Thoracic aorta (tissue), 2 donors: ENCODE measurements at places on chromosomes 16 and 17.

- no peak for DNase-seq
Observed at GRCh38 chr16:70736465-70737376, 50.9 kb upstream of the MTSS2 start.

DNA sequence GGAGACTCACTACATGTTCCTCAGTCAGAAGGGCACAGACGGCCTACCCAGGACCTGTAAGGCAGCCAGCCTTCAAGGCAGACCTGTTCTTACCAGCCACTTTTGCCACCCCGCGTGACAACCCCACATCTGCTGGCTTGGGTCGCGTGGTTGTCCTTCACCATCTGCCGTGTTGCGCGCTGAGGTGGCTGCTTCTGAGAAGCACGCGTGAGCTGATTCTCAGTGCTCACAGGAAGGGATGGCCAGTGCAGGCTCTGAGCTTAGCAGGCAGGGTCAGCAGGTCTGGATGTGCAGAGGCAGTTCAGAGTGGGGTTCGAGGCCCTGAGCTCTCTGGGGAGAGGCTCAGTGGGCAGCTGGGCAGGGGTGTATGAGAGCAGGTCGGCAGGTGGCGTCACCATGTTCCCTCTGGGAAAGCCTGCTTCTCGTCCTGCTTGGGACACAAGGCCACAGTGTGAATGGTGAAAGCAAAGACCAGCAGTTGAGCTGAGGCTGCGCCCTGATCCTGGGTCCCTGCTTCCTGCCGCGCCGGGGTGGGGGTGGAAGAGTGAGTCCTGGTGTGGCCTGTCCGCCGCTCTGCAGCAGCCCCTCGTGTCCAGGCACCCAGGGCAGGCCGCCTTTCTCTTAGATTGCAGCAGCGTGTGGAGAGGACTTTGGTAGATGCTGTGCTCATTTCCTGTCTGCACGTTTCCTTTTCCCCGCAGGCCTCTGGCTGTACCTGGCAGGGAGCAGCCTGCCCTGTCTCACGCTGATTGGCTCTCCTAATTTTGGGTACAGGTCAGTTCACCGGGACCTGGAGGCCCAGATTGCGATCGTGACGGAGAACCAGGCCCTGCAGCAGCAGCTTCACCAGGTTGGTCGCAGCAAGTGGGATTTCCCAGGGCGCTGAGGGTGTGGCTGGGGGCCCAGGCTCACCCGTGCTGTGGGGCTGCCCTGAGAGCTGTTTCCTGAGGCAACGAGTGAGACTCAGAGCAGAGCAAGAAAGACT, 36.0 kb downstream of the PGS1 start:
- DNase-seq = no peak

DNA sequence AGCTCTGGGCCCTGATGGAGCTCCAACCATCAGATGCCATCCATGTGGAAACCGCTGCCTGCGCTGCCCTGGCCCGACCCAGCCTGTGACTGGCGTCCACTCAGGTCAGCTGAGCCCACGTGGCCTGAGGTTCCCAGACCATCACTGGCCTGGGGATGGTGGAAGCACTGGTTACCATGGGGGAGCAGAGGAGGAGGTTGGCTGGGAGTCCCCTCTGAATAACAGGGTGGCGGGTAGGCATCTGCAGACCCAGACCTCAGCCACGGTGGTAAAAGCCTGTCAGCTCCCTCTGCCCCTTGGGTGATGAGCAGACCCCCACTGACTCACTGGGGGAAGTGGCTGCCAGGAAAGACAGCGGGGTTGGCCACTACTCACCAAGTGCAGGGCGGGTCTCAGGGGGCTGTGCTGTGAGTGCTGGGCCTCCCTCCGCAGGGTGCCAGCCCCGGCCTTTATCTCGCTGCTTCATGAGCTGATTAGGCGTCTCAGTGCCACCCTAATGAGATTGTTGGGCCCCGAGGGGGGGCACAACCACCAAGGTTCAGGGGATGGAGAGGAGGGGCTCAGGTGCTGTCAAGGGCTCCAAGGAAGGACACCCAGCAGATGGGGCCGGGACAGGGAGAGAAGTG, at the start of gene PDE6G:
Gene PDE6G (minus strand): TSS at position 425 of the 626 bp plus-strand sequence. CDS start 3,237 bp downstream, outside the sequence.
- no peak for DNase-seq

GRCh38 chr16:75733305-75734211, 7.3 kb upstream of the CPHXL start:
- DNase-seq = no peak

GRCh38 chr17:571224-571623, 143.4 kb downstream of the VPS53 start:
- DNase-seq = no peak

- DNase-seq = no peak
Observed at GRCh38 chr16:16037521-16037920, 88.1 kb downstream of the ABCC1 start.

GRCh38 chr16:47055136-47055885, 81.8 kb upstream of the DNAJA2 start:
- DNase-seq = no peak

GRCh38 chr16:20004931-20005330, 68.8 kb downstream of the GPR139 start:
- DNase-seq = no peak

DNA sequence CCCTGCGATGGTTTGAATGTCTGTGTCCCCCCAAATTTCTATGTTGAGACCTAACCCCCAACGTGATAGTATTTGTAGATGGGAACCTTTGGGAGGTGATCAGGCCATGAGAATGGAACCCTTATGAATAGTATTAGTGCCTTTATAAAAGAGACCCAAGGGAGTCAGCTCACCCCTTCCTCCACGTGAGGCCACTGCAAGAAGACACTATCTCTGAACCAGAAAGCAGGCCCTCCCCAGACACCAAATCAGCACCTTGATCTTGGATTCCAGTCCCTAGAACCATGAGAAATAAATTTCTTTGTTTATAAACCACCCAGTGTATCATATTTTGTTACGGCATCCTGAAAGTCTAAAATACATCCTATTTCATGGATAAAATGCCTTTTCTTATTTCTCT, 64.4 kb upstream of the LRRC37A3 start:
- DNase-seq = no peak

DNA sequence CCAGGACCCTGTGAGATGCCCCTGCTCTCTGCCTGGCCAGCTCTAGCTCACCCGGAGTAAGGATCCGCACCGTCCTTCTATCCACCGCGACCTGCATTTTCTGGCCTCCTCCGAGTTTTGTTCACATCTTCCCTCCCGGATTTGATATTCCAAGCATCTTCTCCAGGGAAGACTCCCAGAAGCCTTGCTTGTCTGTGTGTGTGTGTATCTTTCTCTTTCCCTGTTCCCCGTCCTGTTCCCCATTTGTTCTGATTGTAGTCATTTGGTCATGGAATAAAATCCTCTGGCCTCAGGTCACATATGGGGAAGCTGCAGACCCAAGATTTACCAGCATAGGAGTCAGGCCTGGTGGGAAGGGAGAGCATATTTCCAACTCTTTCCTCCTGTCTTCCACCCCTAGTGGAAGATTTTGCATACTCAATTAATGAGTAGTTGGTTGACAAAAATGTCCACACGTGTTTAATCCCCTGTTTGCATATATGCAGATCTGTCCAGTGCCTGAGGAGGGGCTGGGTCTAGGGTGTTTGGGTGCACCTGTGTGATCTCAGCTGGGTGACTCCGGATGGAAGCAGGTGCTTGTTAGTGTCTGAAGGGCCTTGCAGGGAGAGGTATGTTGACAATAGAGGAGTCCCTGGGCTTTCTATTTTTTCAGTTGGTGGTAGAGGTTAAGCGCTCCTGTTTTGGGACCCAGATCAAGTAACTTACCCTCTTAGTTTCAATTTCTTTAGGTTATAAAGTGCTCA, 1.9 kb downstream of the PRAC1 start:
- no peak for DNase-seq

DNA sequence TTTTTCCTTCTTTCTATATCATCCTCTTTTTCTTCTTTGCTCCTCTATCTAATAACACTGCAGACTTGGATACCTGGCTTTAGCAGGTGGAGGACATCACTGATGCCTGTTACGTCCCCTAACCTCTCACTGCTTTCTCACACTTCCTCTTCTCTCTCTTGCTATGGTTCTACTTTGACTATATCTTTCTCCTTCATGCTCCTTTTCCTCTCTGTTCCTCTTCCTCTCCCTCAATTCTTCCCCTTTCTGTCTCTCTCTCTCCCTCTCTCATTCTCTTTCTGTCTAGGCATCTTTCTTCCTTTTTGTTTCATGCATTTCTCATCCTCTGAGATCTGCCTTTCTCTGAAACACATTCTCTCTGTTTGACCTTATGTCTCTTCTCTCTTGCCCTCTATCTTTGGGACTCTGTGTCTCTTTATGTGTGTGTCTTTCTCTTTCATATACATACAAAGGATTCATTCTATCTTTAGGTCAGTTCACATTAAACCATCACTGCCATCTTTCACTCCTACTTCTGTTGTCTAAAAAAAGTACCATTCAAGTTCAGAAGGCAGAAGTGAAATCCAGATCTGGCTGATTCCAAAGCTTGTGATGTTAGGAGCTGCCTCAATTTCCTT, 353.7 kb downstream of the SHISA9 start:
- no peak for DNase-seq

DNA sequence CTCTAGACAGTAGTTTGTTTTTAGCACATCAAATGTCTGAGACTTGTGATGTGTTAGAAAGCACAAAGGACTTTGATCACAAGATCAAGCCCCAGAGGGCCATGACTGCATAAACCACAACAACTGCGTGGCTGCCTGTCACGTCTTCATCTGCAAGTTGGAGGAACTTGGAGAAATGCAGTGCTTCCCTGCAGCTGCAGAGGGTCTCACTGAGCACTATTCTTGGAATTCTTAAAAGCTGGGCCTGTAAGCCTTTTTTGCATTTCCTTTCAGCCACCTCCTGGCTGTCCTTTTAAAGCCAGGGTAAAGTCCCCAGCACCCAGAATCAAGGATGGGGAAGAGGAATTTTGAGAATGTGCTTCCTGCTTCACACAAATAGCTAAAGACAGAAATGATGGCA, 431.3 kb downstream of the MAF start:
- DNase-seq = no peak

- DNase-seq = no peak
Observed at GRCh38 chr17:48558057-48558830, 13.3 kb upstream of the HOXB2 start.

GRCh38 chr17:68320311-68320865, 29.1 kb downstream of the ARSG start:
- DNase-seq = no peak

GRCh38 chr16:87459833-87460232, 33.0 kb downstream of the ZCCHC14 start:
- DNase-seq = no peak

DNA sequence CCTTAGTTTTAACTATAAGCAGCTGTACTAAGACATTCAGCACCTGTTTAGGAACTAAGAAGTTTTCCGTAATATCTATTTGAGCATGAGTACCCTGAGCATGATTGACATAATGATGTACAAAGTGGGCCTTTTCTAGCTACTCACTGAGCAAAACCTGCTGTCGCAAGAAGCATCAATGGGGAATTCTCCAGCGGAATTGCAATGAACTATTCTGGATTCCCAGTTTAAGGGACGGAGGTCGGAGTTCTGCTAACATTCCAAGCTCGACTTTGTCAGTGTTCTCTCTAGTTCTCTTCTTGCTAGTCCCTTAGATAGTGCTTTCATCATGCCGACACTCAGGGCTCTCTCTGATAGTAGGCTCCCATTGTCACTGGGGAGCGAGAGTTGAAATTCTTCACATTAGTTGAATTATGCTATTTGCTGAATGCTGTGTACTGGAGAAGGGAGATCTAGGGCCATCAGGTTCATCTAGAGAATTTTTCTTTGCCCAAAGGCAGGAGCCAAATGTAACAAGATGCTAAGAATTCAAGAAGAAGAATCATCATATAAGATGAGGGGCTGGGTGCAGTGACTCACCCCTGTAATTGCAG, 40.2 kb upstream of the MYH2 start:
- no peak for DNase-seq

DNA sequence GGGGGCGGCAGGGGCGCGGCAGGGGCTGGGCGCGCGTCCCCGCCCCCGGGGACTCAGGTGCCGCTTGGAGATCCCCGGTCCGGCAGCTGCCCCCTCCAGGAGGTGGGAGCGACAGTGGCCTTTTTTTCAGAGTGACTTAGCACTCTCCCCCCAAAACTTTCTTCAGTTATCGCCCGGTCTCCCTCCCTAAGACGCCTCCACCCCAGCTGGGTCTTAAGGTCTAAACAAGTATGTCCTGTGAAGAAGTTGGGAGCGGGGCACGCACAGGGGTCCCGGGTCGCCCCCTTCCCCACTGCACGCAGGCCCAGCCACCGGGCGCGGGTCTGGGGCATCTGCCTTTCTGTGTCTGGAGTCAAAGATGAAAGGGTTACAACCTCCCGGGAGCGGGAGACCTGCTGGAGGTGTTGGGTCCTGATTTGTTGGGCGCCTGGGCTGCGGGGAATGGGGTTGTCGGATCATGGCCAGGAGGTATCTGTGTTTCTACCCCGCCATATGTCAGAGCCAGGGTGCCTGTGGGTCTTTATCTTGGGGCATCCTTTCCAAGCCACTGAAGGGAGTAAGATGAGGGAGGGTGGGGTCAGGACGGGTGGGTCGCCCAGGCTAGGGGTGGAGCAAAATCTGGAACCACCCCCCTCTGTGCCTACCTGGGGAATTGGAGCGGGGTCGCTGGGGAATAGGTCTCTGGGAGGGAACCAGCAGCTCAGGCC, 757 bp downstream of the FMNL1 start:
- no peak for DNase-seq

GRCh38 chr17:42288803-42289610, 709 bp downstream of the STAT5A start:
- DNase-seq = no peak

DNA sequence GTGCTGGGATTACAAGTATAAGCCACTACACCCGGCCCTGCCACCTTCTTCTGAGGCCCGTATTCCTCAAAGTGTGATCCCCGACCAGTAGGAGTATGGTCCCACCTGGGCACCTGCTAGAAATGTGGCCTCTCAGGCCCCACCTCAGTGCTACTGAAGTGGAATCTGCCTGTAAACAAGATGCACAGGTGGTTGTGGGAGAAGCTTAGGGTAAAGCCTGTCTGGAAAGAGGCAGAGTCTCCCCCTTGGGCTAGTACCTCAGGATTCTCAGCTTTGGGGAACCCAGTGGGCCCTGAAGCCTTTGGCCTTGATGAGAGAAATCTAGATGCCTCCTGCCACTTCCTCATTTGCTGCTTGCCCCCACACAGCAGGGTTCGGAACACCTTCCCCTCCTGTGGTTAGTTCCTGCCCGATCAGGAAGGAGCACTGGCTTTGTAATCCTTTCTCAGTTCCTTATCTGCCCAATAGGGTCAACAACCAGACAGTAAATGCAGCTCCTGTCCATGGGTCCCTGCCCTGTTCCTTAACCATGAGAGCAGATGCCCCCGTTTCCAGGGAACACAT, 25.2 kb downstream of the TK2 start:
- no peak for DNase-seq

GRCh38 chr17:32386844-32387243, 36.9 kb downstream of the ZNF207 start:
- no peak for DNase-seq

DNA sequence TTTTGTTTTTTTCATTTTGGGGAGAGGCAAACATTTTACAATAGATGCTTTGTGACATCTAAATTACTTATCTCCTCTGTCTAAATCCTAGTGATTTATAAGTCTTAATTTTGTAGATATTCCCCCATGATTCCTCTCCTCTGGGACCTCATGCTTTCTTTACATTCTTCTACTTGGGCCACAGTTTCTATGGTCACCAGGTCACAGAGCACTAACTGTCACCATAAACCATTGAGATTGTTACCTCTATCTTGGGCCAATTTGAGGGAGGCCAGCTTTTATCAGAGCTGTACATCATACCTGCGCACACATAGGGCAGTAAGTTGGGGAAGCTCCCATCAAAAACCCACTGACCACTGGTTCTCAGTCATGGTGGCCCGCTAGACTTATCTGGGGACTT, 582.1 kb upstream of the SALL1 start:
- no peak for DNase-seq
